H54 (cell line): ENCODE measurements at places on chromosomes 2 and 18.
A peak's percentile ranks its signal among the peaks of the same experiment; 100 is the strongest.

GRCh38 chr2:30034052-30034775 is 112.6 kb upstream of the YPEL5 start:
- no peak for DNase-seq

GRCh38 chr2:3423492-3424170 is 44.1 kb downstream of the TRAPPC12 start:
- peak; percentile 67 for DNase-seq

DNA sequence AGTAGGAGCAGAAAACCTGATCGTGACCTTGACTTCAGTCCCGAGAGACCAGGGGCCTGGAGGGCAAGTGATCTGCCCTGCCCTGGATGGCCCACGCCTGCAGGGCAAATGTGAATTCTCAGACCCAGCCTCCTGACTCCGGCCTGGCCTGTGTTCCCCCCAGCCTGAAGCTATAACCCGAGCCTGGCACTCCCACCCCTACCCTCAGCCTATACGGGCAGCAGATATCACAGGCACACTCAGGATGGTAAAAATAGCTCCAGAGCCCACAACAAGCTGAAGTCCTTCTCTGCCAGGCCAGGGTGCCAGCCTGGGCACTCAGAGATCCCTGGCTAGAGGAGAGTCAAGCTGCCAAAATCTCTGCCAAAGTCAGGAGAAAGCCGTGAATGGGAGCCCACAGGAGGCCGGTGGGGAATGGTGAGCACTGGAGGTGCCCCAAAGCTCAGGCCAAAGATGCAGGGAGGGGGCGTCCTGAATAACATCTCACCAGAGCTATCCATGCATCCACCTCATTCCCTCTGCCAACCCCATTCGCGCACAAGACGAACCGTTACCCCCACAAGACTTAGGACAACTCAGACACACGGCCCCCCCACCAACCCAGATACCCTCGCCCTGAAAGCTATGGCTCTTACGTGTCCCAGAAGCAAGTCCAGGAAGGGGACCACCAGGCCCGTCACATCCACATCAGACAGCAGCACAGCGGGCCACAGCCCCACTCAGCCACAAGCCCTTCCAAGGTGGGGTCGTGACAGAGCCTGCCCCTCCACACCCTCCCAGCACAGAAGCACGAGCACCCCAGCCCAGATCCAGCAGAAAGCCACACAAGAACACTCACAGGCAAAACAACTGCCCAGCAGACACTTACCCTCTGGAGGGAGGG is 144.9 kb downstream of the TNS1 start:
- DNase-seq, result no peak

DNA sequence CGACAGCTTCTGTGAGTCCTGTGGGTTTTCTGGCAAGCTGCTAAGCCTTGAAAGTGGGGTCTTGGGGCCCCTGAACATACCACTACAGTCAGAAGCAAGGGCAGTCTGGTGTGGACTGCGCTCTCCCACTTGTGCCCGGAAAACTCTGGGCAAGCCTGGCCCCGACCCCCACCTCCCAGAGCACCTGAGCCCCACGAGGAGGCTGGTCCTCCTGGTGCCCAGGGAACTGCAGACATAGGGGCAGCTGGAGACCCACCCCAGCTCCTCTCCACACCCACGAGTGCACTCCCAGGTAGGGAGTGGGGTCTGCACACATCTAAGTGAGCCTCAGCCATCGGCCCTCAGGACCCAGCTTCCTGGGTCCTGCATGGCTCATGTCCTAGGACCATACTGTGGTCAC is 16.2 kb upstream of the GPC1 start:
- DNase-seq, result no peak

DNA sequence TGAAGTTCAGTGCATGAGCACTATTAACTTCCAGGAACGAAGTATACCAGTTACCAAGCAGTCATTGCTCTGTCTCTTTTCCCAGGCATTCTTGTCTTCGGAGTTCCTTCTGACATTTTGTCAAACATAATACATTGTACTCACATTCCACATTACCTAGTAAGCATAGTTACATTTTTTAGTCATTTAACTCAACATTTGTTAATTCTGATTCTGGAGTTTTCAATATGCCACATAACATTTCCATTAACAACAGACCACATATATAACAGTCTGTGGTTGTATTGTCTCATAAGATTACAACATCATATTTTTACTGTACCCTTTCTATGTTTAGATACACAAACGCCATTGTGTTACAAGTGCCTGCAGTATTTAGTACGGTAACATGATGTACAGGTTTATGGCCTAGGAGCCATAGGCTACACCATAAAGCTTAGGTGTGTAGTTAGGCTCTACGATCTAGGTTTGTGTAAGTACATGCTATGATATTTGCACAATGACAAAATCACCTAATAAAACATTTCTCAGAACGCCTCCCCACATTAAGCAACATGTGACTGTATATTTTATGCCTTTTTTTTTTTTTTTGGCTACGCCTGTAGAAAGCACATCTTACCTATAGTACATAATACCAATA is 187.1 kb downstream of the DYM start:
- no peak for DNase-seq

GRCh38 chr2:61962095-61962984 is 56.9 kb downstream of the COMMD1 start:
- no peak for DNase-seq

DNA sequence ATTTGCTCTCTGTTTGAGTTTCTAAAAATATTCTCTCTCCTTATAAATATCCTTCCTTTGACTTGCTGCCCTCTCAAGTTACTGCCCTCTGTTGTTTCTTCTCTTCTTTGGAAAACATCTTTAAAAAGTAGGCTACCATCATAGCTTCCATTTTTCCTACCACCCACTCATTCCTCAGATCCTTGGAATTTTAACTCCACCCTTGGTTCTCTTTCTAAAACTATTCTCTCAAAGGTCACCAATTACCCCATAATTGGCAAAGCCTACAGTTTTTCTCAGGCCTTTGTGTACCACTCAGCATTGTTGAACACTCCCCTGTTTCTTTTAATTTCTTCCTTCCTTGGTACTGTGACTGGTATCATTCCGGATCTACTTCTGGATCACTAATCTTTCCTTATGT is 43.0 kb upstream of the ITGAV start:
- DNase-seq, result no peak

DNA sequence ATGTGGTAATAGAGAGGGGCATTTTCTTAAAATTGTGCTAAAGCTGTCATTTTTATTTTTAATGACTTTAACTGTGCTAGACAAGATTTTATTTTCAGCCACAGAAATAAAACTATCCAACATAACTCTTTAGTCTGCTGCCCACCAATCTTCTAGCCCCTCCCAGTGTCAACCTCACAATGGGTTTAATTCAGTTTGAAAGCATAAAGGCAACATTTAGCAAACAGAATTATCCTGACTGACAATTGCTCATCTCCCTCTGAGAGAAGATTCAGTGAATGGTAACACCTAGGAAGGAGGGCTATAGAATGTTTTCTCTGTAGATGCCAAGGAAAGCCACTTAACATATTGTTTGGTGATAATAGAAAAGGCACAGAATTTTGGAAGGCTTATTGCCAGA is 5.2 kb downstream of the ERMN start:
- no peak for DNase-seq

GRCh38 chr2:162114271-162114670 is 37.8 kb downstream of the GCG start:
- no peak for DNase-seq

DNA sequence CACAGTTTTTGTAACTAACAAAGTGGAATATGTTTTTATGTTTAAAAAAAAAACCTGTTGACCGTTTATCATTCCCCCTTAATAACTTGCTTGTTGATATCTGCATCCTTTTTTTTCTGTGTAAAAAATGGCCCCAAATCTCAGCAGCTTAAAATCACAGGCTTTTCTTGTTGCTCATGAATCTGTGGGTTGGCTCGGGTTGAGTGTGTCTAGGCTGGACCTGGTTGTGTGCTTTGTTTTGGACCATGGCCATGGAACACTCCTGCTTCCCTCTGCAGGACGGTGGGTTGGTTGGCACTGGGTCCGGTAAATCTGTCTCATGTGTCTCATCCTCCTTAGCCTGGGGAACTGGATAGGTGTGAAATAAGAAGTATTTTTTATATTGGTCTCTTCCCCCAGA is 139.0 kb upstream of the LINC00305 start:
- DNase-seq, result no peak

DNA sequence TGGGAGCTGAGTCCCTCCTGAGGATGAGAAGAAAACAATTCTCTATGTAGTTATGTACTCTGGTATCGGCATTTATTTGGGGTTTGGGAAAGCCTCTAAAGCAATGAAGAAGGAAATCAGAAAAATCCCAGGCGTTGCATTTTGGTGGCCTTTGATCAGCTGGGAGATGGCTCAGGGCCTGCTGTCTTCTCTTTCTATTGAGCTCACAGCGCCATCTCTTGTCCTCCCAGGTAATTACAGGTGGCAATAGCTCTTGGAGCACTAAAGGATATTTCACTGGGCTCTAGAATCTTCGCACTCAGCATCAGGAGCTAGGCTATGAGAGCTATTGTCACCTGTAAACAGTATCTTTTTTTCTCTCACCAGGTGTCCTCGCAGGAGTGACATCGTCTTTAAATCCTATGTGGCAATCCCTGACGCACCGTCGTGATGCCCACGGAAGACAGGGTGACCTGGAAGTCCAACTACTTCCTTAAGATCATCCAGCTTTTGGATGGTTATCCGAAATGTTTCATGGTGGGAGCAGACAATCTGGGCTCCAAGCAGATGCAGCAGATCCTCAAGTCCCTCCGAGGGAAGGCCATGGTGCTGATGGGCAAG is 76.1 kb upstream of the PMAIP1 start:
- DNase-seq, result peak; percentile 14

- DNase-seq, result no peak
Measured at GRCh38 chr2:35081622-35082015, 1274.0 kb upstream of the CRIM1 start.

GRCh38 chr2:49770919-49771318 is 616.6 kb upstream of the FSHR start:
- peak; percentile 8 for DNase-seq

GRCh38 chr2:189305291-189305943 is 125.9 kb upstream of the COL5A2 start:
- no peak for DNase-seq

GRCh38 chr2:181817509-181817908 is 74.0 kb upstream of the ITPRID2 start:
- no peak for DNase-seq

DNA sequence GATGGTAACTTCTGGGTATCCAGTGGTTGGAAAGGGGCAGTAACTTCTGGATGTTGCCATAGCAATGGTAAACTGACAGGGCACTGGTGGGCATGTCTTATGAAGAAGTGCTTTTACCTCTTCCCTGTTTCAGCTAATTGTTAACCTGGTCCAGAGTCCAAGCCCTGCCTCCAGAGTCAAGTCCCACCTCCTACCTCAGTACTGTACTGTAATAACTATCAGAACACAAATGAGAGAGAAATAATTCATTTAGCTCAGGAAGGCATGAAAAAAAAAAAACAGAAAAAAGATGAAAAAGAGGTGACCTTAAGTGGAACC is 237.0 kb downstream of the ZNF804A start:
- no peak for DNase-seq

DNA sequence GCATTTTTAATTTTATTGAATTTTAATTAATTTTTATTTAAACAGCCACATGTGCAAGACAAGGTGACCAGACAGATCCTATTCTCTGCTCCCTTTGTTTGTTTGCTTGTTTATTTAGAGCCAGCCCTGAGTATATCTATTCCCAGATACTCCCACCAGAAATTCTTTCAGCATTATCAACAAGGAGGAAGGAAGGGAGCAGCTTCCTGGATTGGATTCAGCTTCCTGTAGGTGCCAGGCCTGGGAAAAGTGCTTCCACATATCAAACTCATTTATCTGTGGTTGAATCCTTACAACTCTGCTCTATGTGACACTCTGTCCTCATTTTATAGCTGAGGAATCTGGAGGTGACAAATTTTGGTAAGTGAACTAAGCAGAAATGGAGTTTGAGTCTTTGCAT is 60.5 kb upstream of the KLF7 start:
- no peak for DNase-seq

- no peak for DNase-seq
Measured at GRCh38 chr2:45888641-45889040, 237.2 kb downstream of the PRKCE start.

- DNase-seq, result no peak
Measured at GRCh38 chr18:31710826-31711225, 26.4 kb upstream of the B4GALT6 start.

DNA sequence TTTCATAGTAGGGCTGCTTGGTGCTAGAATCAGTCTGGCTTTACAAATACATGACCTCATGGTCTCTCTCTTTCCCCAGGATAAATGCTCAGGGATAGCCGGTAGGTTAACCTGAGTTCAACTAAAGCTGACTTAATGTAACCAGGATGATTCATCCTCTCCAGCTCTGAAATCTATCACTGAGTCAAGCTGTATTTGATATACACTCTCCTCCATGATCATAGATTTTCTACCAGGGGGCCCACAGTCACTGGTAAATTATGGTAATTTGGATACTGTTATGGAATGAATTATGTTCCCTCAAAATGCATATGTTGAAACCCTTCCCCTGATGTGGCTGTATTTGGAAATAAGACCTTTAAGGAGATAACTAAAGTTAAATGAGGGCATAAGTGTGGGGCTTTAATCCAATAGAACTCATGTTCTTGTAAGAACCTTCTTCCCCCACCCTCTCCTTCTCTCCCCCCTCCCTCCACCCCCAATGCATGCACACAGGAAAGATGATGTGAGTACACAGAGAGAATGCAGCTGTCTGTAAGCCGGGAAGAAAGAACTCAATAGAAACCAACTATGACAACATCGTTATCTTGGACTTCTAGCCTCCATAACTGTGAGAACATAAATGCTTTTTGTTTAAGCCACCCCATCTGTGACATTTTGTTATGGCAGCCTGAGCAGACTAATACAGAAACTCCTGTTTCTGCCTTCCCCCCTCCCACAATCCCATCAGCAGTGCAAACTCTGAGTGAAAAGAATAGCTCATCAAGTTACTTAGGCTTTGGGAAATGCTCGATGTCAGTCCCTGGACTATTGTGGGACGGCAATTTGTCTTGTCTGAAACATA is 134.9 kb upstream of the KYNU start:
- no peak for DNase-seq

DNA sequence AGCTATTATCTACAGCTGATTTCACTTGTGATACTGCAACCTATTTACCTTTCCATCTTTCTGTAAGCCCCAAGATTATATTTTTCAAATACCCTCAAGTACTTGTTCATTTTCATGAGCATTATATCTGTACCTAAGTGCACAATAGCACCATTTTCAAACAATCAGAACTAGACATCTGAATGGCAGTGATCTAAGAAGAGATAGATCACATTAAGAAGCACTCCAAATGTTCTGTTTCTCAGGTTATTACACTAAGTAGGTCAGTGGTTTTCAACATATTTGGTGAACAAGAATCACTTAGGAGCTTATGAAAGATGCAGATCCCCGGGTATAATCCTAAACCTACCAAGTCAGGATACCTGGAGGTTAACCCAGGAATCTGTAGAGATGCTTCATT is 872.7 kb downstream of the DCDC2C start:
- DNase-seq, result no peak

- no peak for DNase-seq
Measured at GRCh38 chr2:72673279-72673678, 152.6 kb downstream of the EXOC6B start.
